ENCODE measurements at places on chromosomes 6 and 20.

- no peak for DNase-seq
Measured at GRCh38 chr6:14656649-14657048, 539.1 kb downstream of the CD83 start.

DNA sequence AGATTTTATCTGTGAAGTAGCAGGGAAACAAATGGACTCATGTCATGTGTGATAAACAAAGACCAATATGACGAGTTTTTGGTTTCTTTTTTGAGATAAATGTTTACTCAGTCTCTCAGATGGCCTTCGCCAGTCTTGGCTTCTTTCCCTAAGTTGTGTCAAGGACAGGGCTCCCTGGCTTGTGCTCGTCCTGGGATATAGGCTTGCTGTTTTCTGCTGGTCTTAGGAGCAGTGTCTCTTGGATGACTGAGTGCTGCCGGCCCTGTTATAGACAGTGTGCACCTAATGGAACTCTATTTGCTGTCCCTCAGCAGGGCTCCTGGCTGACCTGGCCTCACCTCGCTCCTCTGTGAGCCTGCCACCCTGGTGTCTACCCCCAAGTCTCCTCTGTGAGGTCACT is 324.1 kb upstream of the SYNCRIP start:
- DNase-seq, result no peak

- DNase-seq, result no peak
Measured at GRCh38 chr6:137700751-137701477, 166.1 kb upstream of the TNFAIP3 start.

DNA sequence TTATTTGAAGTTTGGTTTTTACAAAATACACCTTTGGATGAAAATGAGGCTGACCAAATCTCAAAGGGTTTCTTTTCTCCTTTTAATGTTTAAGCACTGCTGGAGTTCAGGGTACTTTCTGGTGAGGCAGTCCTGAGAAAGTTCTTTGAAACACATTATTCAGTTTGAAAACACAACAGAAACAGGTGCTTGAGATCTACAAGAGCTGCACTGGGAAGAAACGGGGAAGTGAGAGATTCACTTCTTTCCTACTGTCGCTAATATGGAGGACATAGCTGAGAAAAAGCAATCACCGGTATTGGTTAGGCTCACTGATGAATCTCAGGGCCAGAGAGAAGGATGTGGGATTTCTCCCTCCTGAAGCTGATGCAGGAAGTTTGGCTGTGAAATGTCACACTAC is 22.9 kb upstream of the TMEM170B start:
- DNase-seq, result no peak

- DNase-seq, result no peak
Measured at GRCh38 chr6:89941031-89941762, 46.9 kb downstream of the GJA10 start.

GRCh38 chr6:104134876-104135275 is 724.8 kb downstream of the HACE1 start:
- no peak for DNase-seq

DNA sequence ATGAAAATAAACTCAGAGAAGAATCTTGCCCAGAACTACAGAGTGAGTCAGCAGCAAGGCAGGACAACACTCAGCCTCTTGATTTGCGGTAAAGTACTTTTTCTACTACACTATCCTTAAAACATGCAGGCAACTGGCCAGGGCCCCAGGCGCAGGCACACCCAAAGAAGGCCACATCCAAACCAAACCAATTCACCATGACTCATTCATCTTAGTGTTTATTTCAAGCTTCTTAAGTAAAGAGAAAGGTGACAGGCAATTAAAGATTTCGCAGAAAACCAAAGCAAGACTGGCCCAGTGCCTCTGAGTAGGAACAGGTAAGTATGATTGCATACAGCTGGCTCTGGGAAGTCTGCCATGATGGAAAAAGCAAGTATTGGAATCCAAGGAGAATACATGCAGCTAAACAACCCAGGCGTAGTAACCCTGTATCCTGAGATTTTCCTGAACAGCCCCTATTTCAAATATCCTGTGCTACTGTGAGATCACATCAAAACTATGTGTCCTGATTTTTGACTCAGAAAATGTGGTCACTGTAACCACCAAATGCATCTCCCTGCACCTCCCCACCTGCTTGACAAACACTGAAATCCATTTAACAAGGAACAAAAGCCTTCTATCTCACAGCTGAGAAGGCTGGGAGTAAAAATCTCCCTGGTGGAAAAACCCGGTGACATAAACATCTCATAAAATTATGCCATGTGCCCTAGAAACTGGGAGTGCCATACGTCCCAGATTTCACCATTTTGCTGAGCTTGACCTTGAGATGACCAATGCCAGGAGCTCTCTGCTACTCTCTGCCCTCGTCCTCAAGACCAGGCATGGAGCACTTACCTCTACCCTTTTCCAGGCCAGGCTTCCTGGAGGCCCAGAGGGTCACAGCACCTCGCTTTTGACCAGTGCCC is 12.4 kb downstream of the WFDC3 start:
- no peak for DNase-seq

DNA sequence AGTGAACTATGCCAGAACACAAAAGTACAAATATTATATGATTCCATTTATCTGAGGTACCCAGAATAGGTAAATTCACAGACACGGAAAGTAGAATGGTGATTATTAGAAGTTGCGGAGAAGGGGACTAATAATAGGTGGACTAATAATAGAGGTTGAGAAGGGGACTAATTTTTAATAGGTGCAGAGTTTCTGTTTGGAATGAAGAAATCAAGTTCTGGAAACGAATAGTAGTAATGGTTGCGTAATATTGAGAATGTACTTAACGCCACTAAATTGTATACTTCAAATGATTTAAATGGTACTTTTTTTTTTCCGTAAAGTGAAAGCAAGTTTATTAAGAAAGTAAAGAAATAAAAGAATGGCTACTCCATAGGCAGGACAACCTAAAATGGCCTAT is 33.2 kb downstream of the B4GALT5 start:
- DNase-seq, result no peak

DNA sequence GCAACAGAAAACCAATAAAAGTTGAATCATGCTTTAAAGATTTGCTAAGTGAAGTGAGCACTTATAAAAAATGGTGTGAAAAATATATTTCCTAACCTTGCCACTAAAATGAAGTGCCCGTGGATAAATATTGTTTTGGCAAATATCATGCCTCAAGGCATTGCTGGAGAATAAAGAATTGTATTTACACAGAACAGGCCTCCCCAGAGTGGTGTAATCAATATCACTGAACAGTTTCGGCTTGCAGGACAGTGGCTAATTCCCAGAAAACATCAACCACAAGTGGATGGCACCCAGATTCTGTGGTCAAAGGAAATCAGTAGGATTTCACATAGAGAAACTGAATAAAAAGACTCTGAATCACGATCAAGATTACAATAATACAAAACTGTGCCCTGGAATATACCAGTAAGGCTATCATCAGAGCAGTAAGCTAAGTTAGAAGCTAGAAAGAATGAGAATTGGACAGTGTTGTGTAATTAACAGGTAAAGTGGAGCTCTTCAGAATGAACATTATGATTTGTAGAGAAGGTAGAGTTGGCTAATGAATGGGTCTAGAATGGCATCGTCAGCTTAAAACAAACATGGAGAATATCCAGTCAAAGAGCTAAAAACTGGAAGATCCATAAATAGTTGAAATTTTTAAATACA is 1026.9 kb upstream of the ADGRB3 start:
- no peak for DNase-seq

DNA sequence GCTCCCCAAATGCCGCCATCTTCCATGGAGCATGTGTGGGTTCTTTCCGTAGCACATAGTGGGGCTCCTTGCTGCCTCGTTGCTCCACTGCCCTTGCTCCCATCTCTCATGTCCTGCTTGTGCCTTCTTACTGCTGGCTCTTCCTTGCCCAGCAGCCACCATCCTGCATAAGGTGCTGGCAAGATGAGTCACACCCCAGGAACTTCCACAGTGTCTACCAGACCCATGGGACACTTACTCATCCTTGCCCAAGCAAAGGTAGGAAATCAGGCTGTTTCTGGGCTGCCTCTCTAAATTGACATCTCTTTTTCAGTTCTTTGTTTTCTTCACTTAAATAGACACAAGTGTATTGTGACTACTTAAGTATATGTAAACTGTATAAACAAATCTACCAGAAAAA is 39.4 kb upstream of the RGS17 start:
- no peak for DNase-seq

DNA sequence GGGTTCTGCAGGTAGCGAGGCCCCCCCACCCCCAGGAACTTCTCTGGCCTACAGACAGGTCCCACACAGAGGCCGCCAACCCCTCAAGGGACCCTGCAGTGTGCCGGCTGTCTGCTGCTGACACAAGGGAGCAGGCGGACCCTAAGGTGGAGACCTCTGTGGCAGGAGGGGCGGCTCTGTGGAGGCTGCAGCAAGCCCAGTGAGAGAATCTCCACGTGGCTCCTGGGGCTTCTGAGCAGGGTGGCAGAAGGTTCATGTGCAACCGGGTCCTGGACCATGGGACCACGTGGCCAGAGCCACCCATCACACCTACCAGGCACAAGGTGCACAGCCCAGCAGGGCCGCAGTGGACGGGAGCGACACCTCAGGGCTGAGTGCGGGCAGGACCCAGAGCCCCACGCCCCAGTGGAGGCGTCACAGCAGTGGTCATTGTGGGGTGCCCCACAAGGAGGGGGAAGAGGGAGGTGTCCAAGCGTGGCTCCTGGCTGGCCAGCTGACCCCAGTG is 4.3 kb downstream of the ARFRP1 start:
- no peak for DNase-seq

- DNase-seq, result no peak
Measured at GRCh38 chr20:4821590-4821989, 99.9 kb downstream of the PRND start.

- DNase-seq, result no peak
Measured at GRCh38 chr20:4670469-4670868, 51.2 kb upstream of the PRND start.

DNA sequence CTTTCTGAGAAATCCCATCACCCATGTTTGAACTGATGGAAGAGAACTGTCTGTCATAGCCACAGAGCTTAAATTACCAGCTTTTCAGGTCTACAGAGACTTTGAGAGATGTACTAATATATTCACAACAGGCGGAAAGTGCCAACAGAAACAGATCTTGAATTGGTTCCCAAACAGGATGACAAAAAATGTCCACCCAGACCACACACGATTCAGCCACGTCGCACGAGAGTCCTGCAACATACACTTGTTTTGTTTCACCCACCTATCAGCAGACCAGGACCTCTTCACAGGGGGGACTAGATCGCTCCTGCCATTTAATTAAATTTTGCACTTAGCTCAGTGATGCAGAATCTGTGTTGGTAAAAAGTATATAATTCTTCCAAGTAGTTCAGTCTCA is 187.1 kb upstream of the CEP162 start:
- no peak for DNase-seq

- no peak for DNase-seq
Measured at GRCh38 chr20:25274481-25274880, 26.6 kb downstream of the PYGB start.

- DNase-seq, result no peak
Measured at GRCh38 chr6:68559716-68560115, 75.4 kb upstream of the ADGRB3 start.

DNA sequence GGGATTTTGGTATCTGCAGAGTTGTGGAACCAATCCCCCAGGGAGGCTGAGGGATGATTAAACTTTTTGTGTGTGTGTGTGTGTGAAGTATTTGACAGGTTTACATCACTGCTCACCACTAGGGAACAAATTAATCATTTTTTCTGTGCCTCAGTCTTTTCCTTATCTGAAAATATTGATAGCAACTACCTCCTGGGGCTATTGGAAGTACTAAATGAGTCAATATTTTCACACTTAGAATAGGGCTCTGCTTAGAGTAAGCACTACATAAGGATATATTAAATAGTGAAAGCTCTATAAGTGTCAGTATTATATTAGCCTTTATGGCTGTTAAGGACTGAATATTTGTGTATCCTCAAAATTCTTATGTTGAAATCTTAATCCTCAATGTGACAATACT is 155.2 kb upstream of the UST start:
- no peak for DNase-seq

DNA sequence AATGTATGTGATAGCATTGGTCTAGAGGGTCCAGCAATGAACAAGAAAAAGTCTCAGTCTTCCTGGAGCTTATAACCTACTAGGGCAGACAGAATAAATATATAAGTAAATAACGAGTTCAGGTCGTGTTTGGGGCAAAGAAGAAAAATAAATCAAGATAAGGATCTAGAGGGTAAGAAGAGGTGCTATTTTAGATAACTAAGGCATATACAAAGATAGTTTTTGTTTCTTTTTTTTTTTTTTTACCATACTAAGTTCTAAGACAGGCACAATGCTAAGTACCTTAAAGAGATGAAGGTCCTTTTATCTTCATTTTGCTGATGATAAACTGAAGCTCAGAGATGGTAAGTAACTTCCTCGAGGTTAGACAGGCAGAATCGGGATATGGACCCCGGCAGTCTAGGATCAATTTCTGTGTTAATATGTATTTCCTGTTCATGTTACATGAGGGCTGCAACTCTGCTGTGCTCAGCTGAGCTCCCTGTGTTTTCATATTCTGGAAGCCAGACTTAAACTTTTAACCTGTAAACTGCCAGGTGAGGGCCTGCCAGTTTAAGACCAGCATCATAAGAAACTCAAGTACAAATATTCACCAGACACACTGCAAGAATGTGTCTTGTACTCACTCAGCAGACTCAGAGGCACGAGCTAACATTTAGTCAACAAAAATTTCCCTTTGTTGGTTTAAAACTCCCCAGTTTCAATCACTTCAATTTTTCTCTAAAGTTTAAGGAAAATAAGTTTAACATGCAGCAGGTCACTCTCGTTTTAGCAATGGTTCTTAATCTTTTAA is 23.3 kb downstream of the SESN1 start:
- no peak for DNase-seq

DNA sequence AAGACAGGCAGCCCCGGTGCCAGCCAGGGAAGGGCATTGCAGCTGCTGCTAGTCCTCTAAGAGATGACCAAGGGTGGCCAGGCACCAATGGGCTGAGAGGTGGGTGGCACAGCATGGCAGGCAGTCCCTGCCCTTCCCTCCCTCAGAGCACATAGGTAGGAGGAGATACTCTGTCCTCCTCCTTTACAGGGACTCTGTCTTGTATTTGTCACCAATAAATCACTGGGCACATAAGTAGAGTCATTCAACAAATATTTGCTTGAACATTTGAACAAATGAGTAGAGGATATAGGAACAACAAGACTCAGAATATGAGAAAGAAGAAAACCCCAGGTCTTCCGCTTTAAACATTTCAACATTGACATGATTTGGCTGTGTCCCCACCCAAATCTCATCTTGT is 69.4 kb upstream of the CLDN20 start:
- no peak for DNase-seq

DNA sequence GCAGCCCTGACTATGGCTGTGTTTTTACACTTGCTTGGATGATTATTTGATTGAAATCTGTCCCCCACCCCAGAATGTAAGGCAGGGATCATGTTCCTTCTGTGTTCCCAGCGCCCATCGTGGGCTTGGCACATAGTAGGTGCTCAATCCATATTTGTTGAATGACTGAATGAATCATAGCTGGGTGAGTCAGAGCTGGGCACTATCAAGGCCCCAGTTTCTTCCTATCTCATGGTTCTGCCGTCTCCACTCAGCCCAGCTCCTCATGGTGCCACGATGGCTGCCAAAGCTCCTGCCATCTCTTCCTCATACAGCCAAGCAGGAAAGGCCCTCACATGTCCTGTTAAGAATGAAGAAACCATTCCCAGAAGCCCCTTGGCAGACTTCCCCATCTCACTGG is 29.0 kb downstream of the CEBPB start:
- DNase-seq, result no peak

- no peak for DNase-seq
Measured at GRCh38 chr20:50724851-50725723, 6.3 kb upstream of the PARD6B start.

All from CD4-positive, alpha-beta T cell treated with Interleukin-1 beta for 1 hour (primary cell).